HFFc6 (cell line): ENCODE measurements at places on chromosomes 3 and 15.

- no peak for DNase-seq
Observed at GRCh38 chr3:79263423-79263822, 504.4 kb downstream of the ROBO1 start.

DNA sequence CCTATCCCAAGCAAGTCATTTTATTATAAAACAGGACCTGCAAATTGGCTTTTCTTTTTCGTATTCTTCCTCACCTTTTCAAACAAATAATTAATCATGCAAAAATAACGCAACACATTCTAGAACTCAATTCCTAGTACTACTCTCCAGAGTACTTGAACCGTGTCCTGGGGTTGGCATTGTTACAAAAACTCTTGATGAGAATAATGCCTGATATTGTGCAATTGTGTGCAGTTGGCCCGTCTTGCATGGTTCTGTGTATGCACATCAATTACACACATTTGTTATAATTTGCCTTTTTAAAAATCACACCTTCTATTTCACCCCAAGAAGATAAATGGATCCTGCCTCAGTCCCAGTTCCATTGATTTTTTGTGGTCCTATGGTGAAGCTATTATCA lies 205.4 kb downstream of the EPHB1 start:
- DNase-seq = no peak

- no peak for DNase-seq
Observed at GRCh38 chr3:37283011-37283410, 108.6 kb upstream of the LRRFIP2 start.

GRCh38 chr3:180611006-180611405 lies 9.0 kb downstream of the TTC14 start:
- DNase-seq = no peak

DNA sequence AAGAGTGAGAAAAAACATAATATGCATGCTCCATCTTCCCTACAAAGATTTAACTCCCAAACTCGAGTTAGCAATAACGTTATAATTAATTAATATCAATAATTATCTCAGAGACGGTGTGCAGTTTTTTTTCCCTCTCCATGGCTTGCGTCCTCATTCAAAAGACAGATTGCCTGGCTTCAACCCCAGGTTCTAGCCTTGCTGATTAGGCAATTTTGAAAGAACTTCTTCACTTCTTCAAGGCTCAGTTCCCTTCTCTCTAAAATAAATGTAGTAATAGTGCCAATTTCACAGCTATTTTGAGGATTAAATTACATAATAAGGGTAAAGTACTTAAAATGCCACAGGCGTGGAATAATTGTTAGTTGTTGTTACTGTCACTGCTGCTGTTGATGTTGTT lies 876.1 kb upstream of the GBE1 start:
- no peak for DNase-seq

- DNase-seq = no peak
Observed at GRCh38 chr3:172087198-172087597, 47.8 kb downstream of the FNDC3B start.

DNA sequence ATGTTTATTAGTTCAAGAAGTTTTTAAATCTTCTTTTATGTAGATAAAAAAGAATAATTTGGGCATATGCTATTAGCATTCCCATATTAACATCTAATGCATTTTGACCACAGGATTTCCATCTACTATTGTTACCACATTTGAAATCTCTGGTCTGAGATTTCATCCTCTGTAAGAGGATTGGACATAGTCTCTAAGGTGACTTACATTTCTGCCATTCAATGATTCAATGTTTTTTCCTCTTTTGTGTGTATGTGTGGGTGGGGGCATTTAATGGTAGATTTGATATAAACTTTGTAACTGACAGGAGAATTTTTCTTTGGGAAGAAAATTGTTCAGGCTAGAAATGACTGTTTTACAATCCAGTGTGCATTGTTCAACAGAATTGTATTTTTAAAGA lies 307.3 kb upstream of the RBMS3 start:
- DNase-seq = no peak
